ENCODE measurements at places on chromosomes 16 and 17.
A peak's percentile ranks its signal among the peaks of the same experiment; 100 is the strongest.

DNA sequence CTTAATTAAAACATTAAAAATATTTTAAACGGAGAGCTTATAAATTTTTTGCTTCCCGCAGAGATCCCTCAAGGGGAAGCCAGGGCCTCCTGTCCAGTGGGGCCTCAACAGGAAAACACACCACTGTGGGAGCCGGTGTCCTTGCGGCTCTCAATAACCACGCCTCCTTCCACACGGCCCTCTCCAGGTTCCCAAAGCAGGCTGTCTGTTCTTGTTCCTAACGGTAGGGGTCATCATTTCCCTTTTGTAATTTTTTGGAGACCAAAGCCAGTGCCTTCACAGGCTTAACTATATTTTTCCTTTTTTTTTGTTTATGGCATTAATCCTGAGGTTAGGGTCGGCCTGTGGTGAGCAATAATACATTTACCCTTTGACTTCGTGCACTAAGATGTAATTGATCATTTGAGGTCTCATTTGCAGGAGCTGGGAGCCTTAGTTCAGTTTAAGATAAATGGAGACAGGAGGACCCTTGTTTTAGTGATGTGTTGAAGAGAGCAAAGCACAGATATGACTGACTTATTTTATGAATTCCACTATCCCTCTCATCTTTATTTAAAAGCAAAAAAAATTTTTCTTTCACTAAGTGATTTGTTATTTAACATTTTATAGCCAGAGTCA, 77.5 kb upstream of the N4BP1 start:
- peak; percentile 24 for DNase-seq

DNA sequence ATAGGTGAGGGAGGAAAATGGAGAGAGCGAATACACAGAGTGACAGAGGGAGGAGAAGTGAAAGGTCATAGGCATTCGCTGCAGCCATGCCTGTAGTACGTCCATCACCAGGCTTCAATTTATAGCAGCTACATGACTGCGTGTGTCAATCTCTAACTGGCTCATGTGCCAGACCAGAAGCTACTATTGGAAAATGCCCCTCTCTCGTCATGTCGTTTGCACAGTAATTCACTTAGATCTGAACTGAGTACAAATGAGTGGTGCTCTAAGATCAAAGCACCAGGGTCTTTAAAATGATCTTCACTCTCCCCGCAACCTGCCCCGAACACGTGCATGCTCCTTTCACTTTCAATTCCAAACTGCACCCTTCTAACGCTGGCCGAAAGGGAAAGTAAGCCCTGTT, 51.3 kb downstream of the ADCY9 start:
- DNase-seq, result no peak

- no peak for DNase-seq
Measured at GRCh38 chr16:11017499-11017898, 73.1 kb downstream of the CLEC16A start.

DNA sequence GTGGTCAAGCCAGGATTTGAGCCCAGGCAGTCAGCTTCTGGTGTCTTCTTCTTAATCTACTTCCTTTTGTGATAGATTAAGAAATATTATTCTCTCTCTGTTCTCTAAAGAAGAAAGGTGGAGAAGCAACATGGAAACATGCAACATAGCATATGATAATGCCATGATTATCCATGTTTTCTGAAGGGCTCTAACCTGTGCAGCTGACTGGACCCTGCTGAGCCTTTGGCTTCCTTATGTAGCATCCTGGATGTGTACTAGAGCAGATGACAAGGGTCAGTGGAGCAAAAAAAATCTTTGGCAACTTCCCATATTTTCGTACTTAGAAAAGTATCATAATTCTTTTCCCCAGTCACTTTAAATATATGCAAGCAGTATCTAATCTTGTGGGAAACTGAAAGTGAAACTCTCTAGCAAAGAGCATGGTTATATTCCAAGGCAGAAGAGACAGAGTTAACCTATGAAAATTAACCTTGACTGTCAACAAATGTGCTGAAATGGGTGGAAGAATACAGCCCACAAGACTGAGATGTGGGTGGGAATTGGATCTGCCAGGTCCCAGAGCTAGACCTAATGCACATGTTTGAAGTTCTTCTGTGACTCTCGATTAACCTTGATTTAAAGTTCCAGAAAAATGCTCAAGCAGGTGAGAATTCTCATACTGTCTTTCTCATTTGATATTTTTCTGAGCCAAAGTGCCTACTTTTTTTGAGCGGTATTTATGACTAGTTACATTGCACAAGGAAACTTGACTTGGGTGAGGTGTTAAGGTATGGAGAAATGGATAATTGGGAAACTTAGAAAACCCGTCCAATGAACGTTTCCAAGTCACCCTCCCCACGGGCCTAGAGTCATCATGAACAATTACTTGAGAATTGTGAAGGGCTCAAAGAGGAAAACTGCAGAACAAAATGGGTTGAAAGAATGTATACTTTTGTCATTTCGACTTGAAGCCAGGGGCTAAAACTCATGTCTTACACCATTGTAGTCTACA, 248.6 kb downstream of the FTO start:
- no peak for DNase-seq

DNA sequence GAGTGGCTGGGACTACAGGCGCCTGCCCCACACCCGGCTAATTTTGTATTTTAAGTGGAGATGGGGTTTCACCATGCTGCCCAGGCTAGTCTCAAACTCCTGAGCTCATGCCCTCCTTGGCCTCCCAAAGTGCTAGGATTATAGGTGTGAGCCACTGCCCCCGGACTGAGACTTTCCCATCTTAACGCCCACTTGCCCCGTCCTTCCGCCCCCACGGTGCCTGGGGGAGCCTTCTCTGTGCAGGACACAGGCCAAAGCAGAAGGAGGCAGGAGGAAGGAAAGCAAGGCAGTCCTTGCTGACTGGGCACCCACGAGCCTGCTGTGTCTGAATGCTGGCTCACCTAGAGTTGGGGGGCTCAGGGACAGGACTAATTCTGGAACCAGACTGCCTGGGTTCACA, 17.6 kb upstream of the GNG13 start:
- DNase-seq, result no peak

- no peak for DNase-seq
Measured at GRCh38 chr16:3659251-3659650, 4.8 kb downstream of the DNASE1 start.

GRCh38 chr16:27671410-27671809, 121.5 kb downstream of the KATNIP start:
- no peak for DNase-seq

DNA sequence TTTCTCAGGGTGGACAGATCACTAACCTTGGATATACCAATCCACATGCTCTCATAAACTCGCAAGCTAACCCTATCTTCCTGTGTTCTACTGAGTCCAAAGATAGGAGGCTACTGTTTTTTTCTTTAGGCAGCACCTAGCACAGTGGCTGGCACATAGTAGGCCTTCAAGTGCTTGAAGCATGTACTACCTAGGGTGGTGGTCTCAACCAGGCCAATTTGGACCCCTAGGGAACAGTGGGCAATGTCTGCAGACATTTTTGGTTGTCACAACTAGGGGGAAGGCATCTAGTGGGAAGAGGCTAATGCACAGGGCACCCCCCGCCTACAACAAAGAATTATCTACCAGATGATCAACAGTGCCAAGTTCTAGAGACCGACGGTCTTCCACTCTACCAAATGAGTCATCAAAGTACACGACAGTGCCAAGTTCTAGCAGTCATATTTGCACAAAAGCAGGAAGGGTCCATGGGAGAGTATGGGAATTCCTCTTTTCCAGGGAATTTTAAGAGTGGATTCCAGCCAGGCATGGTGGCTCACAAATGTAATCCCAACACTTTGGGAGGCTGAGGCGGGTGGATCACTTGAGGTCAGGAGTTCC, 390.3 kb downstream of the SLC39A11 start:
- no peak for DNase-seq

GRCh38 chr16:8797364-8798173, at the start of the genes PMM2 and TMEM186:
Gene PMM2, plus strand, starts transcription at chr16:8797839. Its CDS starts 44 bp downstream, at chr16:8797883.
Gene TMEM186, minus strand, starts transcription at chr16:8797639. Its CDS starts 25 bp downstream, at chr16:8797614.
- DNase-seq, result peak; percentile 87

DNA sequence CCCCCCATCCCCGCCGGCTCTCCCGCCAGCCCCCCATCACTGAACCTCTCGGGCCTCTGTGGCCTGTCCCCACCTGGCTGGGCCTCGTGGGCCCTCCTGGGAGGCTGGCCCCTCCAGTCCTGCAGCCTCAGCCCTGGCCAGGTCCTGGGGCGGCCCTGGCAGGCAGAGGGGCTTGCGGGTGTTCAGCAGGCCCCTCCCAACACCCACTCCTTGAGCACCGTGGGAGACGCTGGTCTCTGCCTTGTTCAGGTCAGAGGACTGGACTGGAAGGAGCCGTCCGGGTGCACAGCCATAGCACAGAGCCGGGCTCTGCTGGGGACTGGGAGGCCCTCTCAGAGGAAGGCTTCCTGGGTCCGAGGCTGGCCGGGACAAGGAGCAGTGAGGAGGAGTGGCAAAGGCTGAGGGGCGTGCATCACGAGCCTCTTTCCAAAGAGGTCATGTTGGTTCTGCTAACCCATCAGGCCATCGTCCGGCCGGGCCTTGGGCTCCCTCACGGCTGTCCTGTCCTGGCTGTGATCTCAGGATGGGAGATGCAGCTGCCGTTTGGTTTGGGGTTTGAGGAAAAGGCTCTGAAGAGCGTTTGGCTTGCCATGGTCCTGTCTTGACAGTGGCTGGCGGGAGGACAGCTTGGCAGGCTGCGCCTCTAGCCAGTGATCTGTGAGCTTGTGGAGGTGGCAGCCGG, 6.3 kb upstream of the PABPN1L start:
- DNase-seq, result no peak

DNA sequence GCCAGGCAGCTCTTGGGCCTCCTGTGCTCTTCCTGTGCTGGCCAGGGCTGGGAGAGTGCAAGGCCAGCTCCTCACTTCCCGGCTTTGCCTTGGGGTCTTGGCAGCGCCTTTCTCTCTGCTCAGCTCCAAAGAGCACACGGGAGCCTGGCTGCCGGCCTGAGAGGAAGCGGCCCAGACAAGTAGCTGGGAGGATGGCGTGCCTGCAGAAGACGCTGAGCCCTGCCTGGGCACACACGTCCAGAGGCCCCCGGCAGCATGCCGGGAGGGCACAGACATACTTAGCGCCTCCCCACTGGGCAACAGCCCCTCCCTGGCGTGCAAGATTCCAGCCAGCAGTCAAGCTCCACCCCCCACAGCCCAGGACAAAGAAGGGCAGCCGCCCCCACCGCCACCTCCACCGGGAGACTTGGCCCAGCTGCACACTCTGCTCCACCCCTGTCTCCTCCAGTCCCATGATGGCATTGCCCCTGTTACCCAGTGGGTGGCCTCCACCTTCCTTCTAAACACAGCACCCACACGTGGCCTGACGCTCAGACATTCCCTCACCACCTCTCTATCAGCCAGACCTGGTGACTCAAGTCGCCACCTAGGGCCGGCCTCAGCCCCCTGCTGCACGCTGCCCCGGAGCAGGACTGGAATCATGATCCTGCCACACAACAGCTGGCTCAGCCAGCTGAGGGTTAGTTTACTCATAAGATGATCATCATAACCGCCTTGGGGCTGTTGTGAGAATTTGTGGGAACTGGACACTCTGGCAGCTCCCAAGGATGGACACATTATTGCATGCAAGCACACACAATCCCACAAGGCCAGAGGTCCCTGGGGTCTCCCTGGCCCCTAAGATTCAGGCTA, 12.4 kb downstream of the SGCA start:
- DNase-seq, result peak; percentile 94

DNA sequence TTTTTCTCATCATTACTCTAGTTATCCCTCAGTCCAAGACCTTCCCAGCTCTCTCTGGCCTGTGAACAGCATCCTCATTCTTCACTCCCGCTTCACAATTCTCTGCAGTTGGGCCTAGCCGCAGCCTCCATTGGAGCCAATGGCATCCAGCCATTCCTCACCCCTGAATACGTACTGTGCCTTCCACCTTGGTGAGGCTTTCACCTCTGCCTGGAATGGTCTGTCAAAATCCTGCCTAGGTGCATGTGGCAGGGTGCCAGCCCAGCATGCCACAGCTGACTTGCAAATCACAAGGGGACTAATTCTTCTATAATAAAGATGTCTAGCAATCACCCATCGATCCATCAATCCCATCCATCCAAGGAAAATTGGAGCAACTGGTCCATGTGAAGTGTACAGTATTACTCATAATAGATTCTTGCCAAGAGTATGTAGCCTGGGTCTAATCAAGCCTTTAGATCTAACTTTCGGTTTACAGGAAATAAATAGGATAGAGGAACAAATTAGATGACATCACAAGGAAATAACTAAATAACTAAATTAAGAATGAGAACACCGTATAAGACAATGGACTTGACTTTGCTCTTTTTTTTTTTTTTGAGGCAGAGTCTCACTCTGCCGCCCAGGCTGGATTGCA, 5.1 kb upstream of the CX3CL1 start:
- no peak for DNase-seq

- no peak for DNase-seq
Measured at GRCh38 chr16:75044800-75045361, 46.1 kb downstream of the ZNRF1 start.

DNA sequence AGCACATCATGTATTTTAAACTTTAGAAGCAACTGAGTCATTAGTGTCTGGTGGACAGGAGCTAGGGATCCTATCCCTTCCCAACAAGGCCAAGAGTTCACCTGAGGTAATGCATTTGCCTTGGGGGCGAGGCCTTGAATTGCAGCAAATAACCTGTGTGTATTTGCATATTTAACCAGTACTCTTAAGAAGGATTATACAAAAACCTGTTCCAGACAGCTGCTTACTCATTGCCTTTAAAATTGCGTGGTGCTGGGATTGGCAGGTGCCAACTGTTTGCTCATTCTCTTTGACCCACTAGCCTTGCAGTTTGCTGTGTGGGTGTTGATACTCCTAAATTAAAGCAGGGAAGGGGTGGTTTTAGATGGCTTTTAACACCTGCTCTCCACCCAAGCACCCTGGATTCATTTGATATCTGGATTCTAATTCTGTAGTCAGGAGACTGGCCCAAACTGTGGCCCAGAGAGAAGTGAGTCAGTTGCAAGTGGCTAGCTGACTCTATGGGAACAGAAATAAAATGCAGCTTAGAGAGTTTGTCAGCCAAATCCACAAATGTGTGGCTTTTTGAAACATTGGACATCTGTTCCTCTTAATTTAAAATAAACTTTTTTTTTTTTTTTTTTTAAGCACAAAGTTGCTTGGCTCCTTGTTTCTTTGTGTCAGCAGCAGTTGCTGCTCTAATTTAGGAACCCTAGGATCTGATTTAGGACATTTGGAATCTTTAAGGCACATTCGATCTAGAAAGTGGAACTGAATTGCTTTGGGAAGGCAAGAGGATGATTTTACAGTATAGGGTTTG, 46.9 kb downstream of the TUBD1 start:
- peak; percentile 68 for DNase-seq

- no peak for DNase-seq
Measured at GRCh38 chr16:1348926-1349325, 2.8 kb downstream of the TSR3 start.

DNA sequence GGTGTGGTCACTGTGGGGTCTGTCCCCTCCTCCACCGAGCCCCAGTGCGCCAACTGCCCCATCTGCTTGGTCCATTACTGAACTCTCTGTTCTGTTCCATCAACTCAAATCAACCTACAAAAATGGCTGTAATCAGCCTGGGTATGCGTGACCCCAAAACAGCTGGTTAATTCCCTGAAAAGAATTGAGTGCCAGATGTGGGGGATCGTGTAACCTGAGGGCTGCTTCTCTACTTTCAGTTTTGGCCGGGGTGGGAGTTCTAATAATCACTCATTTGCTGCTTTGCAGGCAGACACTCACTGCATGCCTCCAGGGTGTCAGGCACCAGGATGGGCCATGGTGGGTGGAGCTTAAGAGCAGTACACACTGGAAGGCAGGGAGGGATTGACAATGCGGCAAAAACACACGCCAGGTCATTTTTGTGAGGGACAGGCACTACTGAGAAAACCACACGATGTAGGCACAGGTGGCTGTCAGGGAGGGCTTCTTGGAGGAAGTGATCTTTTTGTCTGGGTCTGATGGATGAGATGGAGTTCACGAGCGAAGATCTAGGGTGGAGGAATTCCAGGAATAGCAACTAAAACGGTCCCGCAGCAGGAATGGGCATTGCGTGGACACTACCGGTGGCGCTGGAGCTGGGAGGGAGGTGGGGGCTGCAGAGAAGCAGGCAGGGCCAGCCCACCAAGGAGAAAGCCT, 30.4 kb upstream of the SSTR5 start:
- no peak for DNase-seq
